ENCODE measurements at places on chromosomes 13 and 19.

DNA sequence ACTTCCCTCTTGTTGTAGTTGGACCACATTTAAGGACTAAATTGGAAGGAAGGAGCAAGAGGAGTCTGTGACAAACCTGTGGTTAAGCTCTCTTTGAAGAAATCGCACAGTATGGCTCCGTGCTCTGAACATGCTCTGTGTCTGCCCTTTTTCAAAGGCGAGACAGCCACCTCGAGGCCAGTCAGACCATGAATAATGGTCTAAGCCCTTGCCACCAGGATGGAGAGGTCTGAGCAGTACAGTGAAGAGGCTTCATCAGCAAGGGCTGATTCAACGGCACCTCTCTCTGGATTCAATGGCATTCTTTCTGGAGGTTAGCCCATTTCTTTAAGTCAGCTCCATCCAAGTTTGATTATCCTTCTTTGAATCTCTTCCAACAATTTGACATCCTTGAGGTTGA, 30.9 kb downstream of the FAM216B start:
- no peak for DNase-seq

DNA sequence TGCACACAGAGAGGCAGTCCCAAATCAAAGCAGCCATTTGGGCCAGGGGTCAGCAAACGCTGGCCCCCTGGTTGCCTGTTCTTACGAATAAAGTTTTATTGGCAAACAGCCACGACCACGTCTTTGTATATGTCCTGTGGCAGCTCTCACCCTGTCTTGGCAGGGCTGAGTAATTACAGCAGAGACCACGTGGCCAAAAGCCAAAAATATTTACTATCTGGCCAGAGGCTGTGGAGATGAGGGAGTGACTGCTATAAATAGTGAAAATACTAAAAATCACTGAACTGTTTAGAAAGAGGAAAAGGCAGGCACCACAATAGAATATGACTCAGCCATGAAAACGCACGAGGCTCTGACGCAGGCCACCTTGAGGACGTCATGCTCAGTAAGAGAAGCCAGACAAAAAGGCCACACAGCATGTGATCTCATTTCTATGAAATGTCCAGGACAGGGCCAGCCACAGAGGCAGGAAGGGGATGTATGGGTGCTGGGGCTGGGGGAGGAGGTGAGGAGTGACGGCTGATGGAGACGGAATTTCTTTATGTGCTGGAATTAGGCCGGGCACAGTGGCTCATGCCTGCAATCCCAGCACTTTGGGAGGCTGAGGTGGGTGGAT, 29.4 kb downstream of the SMIM24 start:
- no peak for DNase-seq

GRCh38 chr13:49183672-49184325, 36.3 kb upstream of the MLNR start:
- DNase-seq: no peak

- no peak for DNase-seq
Observed at GRCh38 chr19:31597616-31598015, 248.4 kb upstream of the TSHZ3 start.

GRCh38 chr13:48637601-48638000, 16.1 kb upstream of the CYSLTR2 start:
- no peak for DNase-seq

DNA sequence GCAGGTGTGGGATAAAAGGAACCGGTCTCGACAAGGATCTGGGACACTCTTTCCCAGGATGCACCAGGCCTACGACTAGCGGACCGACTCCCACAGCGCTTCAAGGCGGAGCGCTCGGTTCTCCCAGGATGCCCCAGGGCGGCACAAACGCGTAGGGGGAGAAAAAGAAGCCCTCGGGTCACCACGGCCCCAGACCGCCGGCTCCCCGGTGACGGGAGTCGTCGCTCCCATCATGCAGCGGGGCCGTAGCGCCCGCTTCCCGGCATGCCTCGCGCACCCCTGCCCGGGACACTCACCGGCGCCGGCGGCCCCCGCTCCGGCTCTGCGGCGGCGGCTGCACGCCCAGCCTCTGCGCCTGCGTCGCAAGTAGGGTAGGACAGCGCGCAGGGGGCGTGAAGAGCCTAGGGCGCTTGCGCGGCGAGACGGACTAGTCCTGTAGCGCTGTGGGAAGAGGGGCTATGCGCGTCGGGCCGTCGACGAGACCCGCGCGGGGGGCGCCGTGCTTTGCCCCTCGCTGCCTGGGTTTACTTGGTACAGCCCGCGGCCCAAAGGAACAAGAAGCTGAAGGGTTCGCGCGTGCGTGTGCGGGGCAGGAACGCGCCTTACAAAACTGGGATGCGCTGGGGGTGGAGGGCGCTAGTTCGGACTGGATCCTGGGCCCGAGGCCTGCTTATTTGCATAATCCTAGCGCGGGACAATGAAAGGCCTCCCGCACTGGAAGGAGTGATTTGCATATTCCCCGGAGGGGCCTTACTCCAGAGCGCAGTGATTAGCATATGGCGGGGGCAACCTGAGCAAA, at the start of gene ZNF428:
ZNF428 (minus strand) TSS at position 368 of the 799 bp plus-strand sequence. CDS start 5,325 bp downstream, outside the sequence.
- DNase-seq: peak; percentile 85

GRCh38 chr13:77196052-77196618, 130.8 kb downstream of the MYCBP2 start:
- DNase-seq: no peak

GRCh38 chr13:100826441-100826840, 151.8 kb upstream of the TMTC4 start:
- no peak for DNase-seq

GRCh38 chr13:27959976-27960361, 9.1 kb downstream of the CDX2 start:
- DNase-seq: no peak

DNA sequence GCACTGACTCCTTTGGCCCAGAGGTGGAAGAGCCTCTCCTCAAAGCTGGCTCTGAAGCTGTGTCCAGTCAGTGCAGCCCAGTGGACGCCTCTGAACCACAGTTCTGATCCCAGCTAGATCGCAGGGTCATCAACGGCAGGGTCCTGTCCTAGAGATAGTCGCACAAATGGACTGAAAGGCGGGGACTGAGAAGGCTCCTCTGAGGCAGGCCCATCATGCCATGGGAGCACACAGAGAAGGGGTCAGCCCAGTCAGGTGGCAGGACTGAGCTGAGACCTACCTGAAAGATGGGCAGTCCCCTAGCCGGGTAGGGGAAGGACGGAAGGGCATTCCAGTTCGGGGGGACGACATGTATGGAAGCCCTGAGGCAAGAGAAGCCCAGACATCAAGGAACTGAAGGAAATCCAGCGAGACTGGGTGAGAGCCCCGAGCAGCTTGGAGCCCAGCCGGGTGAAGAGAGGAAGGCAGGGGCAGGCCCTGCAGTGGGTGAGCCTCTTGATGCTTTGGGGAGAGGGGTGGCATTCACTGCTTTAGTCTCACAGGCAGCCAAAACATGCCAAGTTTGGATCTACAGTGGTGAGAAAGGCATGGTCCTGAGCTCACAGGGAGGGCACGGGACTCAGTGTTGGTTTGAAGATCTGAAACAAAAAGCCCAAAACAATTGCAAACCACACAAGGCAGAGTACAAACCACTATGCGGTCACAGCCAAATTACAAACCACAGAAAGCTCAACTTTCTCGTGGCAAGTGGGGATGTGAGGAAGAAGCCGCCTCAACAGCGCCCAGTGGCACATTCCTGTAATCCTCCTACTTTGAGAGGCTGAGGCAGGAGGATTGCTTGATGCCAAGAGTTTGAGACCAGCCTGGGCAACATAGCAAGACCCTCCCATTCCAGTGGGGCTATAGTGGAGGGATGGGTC, 10.0 kb downstream of the CALM3 start:
- peak; percentile 15 for DNase-seq
